AG04449 (cell line): ENCODE measurements at places on chromosomes 3 and 15.

DNA sequence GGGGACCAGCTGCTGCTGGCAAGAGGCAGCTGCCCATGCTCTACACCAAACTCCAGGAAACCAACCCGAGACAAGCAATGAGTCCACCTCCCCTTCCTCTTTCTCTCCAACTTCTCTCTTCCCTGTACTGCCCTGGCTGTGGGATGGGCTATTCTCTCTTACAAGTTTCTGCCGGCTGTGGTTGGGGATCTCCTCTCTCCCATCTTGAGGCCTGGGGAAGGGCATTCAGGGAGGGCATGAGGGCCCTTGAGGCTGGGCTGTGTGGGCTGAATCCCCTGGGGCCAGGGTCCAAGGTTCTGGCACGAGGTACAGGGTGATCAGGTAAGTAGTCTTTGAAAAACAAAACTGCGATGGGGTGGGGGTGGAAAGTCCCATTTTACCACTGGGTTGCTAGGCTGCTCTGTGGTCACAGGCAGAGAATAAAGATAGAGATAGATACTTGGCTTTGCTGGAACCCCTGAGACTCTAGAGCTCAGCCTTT, 32.3 kb upstream of the CTSH start:
- DNase-seq, result no peak

DNA sequence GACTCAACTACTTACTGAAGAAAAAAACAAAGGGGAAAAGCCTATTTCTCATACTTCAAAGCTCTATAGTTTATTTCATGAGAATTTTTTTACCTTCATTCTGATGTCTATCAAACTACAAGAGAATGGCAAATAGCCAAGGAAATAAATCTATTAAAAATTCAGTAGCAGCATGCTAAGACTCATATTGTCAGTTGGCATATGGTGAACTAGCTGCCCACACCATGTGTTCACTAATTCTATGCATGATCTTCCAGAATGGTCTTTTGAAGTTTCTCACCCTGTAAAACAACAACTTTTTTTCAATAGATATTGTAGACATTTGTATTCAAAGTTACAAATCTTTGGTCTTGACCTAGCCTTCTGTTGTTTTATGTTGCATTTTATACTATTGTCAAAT, 386.2 kb downstream of the RSL24D1 start:
- no peak for DNase-seq

DNA sequence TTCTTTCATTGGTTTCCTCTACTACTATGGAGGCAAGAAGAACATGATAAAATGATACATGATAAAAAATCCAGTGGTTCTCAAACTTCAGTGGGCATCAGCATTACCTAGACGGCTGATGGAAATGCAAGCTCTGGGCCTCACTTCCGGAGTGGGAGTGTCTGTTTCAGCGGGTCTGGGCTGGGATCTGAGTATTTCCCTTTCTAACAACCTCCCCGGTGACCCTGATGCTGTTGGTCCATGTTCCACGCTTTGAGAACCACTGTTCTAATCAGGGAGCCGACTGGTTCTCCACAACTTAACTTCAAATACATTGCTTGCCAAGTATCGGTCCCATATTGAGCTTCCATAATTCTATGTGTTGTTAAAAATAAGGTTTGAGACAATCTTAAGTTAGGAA, 712.3 kb upstream of the LMCD1 start:
- no peak for DNase-seq

DNA sequence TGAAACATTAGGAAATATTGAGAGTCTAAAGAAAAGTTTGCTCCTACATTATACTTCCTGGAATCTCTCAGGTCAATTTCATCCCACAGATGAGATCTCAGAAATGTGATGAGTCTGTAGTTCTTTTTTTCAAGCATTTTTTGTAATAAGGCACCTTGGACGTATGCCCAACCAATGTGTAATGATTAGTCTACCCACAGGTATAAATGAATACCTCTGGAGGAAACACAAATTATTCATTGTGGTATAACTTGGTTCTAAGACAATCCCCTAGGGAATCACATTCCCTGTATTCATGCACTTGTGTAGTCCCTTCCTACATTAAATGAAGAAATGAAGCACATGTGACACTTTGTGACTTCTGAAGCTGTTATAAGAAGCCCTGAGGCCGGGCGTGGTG, 596.2 kb upstream of the UBE2E2 start:
- DNase-seq, result no peak

DNA sequence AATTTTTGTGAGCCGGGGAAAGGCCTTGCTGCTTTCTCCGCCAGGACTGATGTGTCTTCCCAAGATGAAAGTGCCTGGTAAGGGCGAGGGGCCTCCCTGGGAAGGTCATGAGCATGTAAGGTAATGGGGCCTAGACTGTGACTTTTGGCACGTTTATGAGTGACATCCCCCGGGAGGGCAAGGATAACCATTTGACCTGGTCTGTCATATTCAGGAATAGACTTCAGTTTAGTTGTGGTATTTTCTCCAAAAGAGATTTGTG, 631 bp upstream of the CNBP start:
- no peak for DNase-seq

DNA sequence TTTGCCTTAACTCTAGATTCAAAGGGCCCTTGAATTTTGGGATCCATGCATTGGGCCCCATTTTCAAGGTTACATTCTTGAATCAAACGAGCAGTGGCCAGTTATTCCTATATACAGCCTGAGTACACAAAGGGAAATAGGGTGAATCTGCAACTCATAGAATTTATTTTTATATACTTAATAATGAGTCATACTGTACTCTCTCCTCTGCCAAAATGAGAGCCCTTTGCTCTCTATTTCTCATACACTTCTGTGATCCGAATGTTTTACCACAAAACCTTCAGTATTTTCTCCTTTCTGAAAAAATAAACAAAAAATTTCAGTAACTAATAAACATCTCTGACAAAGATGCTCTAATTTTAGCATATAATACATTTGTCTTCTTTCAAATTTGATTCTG, 116.7 kb downstream of the SERPINI1 start:
- DNase-seq, result no peak

- DNase-seq, result no peak
These were observed 121.2 kb downstream of the AKAP13 start for GRCh38 chr15:85501574-85501973.

DNA sequence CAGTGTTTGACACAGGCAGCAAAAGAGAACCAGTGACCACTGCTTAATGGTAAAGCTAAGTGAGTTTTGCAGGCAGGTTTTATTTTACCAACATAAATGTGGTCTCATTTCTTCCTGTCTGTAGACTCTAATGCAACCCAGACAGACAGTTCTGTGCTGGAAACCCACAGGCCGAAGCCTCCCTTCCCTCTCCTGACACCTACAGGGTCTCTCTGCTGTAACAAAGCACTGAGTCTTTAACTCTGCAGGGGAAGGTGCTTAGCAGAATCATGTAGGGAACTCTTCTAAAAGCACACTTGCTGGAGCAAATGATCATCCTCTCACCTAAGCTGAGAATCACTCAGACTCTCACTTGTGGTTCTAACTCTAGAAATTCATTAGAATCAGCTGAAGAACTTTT, 200.3 kb downstream of the KBTBD8 start:
- no peak for DNase-seq
